Mesenchymal stem cell (in vitro differentiated cells and primary cell): ENCODE measurements at places on chromosomes 1 and 21.
A peak's percentile ranks its signal among the peaks of the same experiment; 100 is the strongest.

DNA sequence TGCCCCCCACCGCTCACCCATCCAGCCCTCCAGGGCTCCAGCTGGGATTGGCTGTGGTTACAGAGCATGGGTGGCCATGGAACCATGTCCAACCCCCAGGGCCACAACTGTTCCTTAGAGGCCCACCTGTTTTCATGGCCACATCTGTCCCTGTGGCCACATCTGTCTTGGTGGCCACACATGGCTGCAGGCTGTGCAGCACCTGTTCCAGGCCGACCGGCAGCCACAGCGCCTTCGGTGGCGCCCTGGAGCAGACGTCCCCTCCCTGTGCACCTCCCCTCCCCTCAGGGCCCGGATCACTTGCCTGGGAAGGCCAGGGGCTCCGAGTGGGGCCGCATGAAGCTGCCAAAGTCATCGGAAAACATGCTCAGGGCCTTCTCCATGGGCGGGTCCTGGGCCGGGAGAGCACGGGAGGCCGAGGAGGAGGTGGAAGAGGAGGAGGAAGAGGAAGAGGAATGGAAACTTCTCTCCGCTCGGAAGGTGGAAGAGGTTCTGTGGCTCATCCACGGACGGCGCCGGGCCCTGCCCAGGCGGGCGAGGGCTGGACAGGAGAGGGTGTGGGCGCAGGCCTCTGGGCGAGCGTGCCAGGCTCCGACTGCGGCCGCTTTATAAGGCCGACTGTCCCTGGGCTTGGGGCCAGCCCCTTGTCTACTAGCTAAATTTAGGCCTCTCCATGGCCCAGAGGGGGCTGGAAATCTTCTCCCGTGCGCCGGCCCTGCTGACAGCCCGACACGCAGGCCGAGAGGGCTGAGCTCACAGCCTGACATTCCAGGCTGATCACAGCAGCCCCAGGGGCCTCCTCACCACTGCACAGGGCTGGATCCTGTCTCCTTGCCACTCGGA is at the start of gene HSPB7:
Gene HSPB7 (minus strand): TSS at position 583 of the 843 bp plus-strand sequence. CDS start 80 bp downstream, at position 503.
- H3K27me3 ChIP-seq: no peaks in the 10 kb centered on the region
- peaks cover 44% of the 10 kb centered on the region for H3K4me1 ChIP-seq
- peak; percentile 94 for DNase-seq
- H3K4me3 ChIP-seq: no peak within 1 kb of the TSS
- no peaks in the 10 kb centered on the region for H3K36me3 ChIP-seq
- H3K27ac ChIP-seq: no peak within 1 kb of the TSS

- peaks cover 85% of the 10 kb centered on the region for H3K36me3 ChIP-seq
- H3K4me3 ChIP-seq: no peak overlapping the region
- H3K27me3 ChIP-seq: no peaks in the 10 kb centered on the region
- no peak overlapping the region for H3K27ac ChIP-seq
- no peak for DNase-seq
These were observed 13.2 kb downstream of the ST7L start for GRCh38 chr1:112605633-112606327.

DNA sequence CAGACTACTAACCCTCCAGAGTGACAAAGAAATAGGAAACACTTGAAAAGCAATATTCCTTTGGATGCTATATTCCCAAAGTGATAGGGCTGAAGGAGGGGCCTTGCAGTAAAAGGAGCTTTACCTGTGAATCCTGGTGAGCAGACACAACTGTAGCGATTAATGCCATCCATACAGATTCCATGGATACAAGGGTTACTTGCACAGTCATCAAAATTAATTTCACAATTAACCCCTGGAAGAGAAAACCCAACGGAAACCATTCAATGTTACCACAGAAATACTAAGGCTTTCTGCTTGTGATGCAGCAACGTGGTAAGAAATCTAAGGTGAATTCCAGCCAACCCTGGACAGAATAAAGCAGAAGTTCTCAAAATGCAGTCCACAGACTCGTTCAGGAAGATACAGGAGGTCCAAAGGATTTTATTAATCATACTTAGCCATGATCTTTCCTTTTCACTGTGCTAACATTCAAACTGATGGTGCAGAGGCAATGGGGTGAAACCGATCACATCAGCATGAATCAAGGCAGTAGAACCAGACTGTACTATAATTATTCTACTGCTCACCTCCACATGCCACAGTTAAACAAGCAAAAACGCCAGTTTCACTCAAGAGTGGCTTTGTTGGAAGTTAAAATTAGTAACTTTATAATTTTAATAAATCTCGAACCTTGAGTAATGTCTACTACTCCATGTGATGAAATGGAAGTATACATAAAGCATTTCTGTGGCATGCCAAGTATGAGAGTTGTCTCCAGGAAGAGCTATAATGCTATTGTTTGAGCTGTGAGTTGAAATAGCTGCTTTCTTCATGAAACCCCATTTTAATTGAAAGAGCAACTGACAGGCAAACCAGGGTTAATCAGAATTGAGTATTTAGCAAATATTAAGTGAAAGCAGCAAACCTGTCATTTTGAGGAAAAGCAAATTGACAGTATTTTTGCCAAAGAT is 63.2 kb upstream of the ADAM30 start:
- peak overlapping the region; percentile 37 for H3K27ac ChIP-seq
- peaks cover 3% of the 10 kb centered on the region for H3K4me1 ChIP-seq
- no peak for DNase-seq

DNA sequence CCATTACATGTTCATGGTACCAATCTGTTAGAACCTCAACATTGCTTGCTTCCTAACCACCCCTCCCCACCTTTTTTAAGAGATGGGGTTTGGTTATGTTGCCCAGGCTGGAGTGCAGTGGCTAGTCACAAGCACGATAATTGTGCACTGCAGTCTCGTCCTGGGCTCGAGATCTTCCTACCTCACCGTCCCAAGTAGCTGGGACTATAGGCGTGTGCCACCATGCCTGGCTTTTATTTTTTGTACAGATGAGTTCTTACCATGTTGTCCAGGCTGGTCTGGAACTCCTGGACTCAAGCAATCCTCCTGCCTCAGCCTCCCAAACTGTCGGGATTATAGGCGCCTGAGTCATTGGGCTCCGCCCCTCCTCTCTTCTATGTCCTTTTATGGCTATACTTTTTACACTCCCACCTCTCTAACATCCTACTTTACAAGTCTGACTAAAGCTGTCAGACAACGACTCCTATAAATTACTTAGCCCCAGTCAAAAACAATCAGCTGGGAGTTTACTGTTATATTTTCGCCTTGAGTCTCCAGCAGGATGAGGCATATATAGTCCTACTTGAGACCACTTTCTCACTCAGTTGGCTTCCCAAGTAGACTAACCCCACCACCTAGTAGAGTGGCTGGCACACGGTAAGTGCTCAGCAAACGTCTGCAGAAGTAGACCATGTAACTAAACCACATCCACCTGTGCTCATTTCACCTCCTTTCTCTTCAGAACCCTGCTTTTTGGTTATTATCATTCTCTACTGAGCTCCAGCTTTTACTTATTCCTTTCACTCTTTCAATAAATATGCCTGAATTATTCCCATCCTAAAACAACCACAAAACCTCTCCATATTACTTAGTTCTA is 13.8 kb downstream of the ENSA start:
- peak; percentile 26 for DNase-seq
- no peaks in the 10 kb centered on the region for H3K27me3 ChIP-seq
- H3K27ac ChIP-seq: no peak overlapping the region
- no peak overlapping the region for H3K4me3 ChIP-seq

- no peaks in the 10 kb centered on the region for H3K36me3 ChIP-seq
- no peaks in the 10 kb centered on the region for H3K4me1 ChIP-seq
- no peak overlapping the region for H3K27ac ChIP-seq
- H3K4me3 ChIP-seq: no peak overlapping the region
- DNase-seq: peak; percentile 8
These were observed 37.5 kb upstream of the SLAMF9 start for GRCh38 chr1:159991513-159991912.

GRCh38 chr1:57067863-57068262 is 102.0 kb upstream of the C8B start:
- no peaks in the 10 kb centered on the region for H3K4me1 ChIP-seq
- H3K36me3 ChIP-seq: no peaks in the 10 kb centered on the region
- no peak for DNase-seq
- H3K27me3 ChIP-seq: no peaks in the 10 kb centered on the region
- no peak overlapping the region for H3K27ac ChIP-seq
- no peak overlapping the region for H3K4me3 ChIP-seq

DNA sequence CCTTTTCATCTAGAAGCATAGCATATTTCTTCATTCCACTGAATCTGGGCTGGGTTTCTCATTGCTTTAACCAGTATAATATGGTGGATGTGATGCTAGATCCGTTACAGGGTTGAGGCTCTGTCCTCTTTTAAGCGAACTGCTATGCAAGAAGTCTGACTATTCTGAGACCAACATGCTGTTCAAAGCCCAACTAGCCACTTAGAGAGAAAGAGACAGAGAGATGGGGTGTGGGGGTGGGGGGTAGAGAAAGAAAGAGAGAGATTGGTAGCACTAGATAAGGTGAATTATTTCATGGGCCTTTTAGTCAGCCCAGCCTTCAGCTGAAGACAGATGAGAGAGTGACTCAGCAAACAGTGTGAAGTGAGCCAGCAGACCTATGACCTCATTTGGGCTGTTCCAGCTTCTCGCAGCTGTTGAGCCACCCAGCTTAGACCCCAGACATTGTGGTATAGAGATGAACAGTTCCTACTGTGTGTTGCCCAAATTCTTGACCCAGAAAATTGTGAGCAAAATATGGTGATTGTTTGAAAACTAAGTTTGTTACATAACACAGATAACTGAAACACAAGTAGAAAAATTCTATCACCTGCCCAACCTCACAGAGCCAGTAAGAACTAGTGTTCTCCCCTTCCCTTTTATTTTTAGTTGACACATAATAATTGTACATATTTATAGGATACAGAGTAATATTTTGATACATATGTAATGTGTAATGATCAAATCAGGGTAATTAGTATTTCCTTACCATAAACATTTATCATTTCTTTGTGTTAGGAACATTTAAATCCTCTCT is 40.7 kb upstream of the PRKACB start:
- no peaks in the 10 kb centered on the region for H3K36me3 ChIP-seq
- H3K27ac ChIP-seq: peak overlapping the region; percentile 70
- peaks cover 2% of the 10 kb centered on the region for H3K4me1 ChIP-seq
- no peaks in the 10 kb centered on the region for H3K27me3 ChIP-seq
- DNase-seq: peak; percentile 93

DNA sequence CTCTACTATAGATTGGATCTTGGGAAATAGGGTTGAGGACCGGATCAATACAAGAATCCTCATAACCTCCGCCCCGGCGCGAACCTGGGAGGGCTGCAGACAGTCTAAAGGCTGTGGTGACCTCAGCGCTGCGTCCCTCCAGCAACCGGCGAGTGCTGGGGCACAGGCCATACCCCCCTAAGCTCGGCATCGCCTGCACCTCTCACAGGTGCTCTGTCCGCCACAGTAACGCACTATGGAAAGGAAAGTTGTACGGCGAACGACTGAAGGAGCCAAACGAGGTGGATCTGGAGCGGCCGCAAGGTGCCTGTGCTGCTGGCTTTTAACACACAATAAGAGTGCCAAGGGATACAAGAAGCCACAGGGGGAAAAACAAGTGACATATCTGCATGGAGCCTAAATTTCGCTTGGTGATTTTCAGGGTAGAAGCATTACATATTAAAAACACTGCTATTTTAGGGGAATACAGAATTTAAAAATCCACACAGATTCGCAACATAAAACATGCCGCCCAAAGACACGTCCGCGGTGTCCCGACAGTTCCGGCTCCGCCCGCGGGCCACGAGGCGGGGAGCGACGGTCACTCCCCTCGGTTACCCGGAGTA is 1.4 kb upstream of the RBM15 start:
- H3K36me3 ChIP-seq: peaks cover 24% of the 10 kb centered on the region
- peak overlapping the region; percentile 82 for H3K4me3 ChIP-seq
- no peaks in the 10 kb centered on the region for H3K27me3 ChIP-seq
- peaks cover 21% of the 10 kb centered on the region for H3K4me1 ChIP-seq
- no peak for DNase-seq

GRCh38 chr1:109620841-109621286 is 1.2 kb downstream of the AMPD2 start:
- peaks cover under 1% of the 10 kb centered on the region for H3K36me3 ChIP-seq
- H3K4me3 ChIP-seq: peak overlapping the region; percentile 98
- peak; percentile 98 for DNase-seq
- H3K4me1 ChIP-seq: peaks cover 54% of the 10 kb centered on the region

GRCh38 chr1:44812822-44813543 is 4.7 kb downstream of the BTBD19 start:
- DNase-seq: peak; percentile 55
- no peak overlapping the region for H3K27ac ChIP-seq
- H3K36me3 ChIP-seq: peaks cover 27% of the 10 kb centered on the region
- no peaks in the 10 kb centered on the region for H3K27me3 ChIP-seq

GRCh38 chr1:235011064-235011598 is 117.5 kb downstream of the TOMM20 start:
- H3K27me3 ChIP-seq: no peaks in the 10 kb centered on the region
- no peak overlapping the region for H3K4me3 ChIP-seq
- H3K27ac ChIP-seq: peak overlapping the region; percentile 43
- DNase-seq: no peak

- no peak overlapping the region for H3K4me3 ChIP-seq
- DNase-seq: no peak
- no peaks in the 10 kb centered on the region for H3K4me1 ChIP-seq
- peaks cover 22% of the 10 kb centered on the region for H3K27me3 ChIP-seq
These were observed 75.2 kb downstream of the SUSD4 start for GRCh38 chr1:223288826-223289225.

DNA sequence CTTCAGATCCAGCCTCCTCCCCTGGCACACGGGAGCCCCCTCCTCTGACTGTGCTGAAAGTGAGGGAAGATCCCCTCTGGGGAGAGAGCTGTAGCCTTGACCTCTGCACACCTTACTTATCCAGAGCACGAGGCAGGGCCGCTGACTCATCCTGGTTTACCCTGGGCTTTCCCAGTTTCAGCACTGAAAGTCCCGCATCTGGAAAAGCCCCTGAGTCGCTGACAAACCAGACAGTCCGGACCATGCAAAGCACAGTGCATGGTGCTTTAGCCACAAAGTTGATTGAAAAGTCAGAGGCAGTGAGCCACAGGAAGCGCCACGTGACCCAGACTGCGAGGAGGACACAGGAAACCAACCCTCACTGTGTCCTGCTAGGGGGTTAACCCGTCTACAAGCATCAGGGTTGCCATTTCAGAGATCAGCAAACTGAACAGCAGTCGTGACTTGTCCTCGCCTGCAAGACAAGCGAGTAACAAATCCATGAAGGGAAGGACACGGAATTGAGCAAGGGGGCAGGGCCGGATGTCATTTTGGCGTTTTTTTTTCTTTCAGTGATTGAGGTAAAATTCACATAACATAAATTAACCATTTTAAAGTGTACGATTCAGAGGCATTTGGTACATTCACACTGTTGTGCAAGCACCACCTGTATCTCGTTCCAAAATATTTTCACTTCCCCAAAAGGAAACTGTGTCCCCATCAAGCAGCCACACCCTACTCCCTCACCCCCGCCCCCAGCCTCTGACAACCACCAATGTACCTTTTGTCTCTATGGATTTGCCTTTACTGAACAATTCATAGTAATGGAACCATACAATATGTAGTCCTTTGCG is 19.9 kb upstream of the IFNGR2 start:
- H3K27ac ChIP-seq: no peak overlapping the region
- peak; percentile 98 for DNase-seq
- H3K4me1 ChIP-seq: peaks cover 20% of the 10 kb centered on the region
- H3K27me3 ChIP-seq: peaks cover 4% of the 10 kb centered on the region
- no peaks in the 10 kb centered on the region for H3K36me3 ChIP-seq
